Skeletal muscle tissue (tissue), 5 donors: ENCODE measurements at places on chromosomes 5 and 9. TPM values are rescaled to one million over a fixed set of nuclear protein-coding genes. Genes with fewer than 3 reads are reported as not detected.

Gene SPATA9
- 1.0 TPM for total RNA-seq

Gene LHX6
- total RNA-seq: 2.1 TPM

Gene WWC1
- 0.52 TPM for total RNA-seq

Gene LECT2
- not detected for total RNA-seq

Gene CDC20B
- total RNA-seq: not detected

Gene PCDHB14
- total RNA-seq: 4.2 TPM
